ENCODE measurements at places on chromosomes 1 and 21. TPM values are rescaled to one million over a fixed set of nuclear protein-coding genes. Genes with fewer than 3 reads are reported as not detected.

The PLA2G2A gene
- total RNA-seq: 200 TPM

DNA sequence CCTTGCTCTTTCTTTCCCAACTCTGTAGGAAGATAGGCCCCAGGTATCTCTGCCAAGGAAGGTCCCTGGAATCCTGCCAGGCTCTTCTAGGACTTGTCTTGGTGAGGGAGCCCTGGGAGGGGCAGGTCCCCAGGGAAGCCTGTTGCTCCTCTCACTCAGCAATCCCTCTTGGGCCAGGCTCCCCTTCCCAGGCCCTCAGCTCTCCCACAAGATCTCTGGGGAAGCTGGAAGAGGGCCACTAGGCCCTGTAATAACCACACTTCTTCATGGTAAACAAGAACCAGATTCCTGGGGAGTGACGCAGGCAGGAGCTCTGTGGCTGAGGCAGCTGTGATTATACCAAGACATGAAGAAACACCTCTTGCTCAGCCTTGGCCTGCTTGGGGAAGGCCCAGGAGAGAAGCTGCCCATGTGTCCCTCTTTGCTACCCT lies 9.9 kb upstream of the MAPKAPK2 start:
- DNase-seq: peak; percentile 43
- H3K4me3 ChIP-seq: no peak overlapping the region
- H3K36me3 ChIP-seq: no peaks in the 10 kb centered on the region
- peaks cover 40% of the 10 kb centered on the region for H3K4me1 ChIP-seq
- peak overlapping the region; percentile 72 for H3K27ac ChIP-seq
- no peaks in the 10 kb centered on the region for H3K27me3 ChIP-seq

DNA sequence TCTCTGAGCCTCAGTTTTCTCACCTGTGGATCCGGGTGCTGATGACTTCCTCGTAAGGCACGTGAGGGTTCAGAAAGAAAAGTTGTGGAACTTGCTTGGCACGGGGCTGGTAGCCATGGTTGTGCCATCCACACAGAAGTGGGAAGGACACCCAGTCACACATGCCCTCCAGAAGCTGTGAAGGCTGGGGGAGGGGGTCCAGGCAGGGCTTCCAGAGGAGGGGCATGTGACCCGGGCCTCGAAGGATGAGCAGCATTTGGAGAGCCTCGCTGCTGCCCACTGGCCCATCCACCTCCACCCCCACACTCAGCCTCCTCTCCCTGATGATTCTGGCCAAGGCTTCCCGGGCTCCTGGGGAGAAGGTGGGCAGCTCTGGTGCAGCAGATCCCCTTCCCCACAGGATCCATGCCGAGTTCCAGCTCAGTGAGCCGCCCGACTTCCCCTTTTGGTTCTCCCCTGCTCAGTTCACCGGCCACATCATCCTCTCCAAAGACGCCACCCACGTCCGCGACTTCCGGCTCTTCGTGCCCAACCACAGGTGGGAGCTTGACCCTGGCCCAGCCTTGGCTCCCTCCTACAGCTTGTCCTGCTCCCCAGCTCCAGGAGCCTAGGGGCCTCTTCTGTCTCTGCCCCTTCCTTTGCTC lies 9.4 kb downstream of the SELENON start:
- no peaks in the 10 kb centered on the region for H3K27me3 ChIP-seq
- H3K36me3 ChIP-seq: peaks cover 46% of the 10 kb centered on the region
- peaks cover 33% of the 10 kb centered on the region for H3K4me1 ChIP-seq
- H3K27ac ChIP-seq: no peak overlapping the region
- DNase-seq: no peak

GRCh38 chr1:77468949-77469710 lies 187.3 kb downstream of the AK5 start:
- peak overlapping the region; percentile 35 for H3K27ac ChIP-seq
- H3K36me3 ChIP-seq: no peaks in the 10 kb centered on the region
- H3K4me1 ChIP-seq: peaks cover 16% of the 10 kb centered on the region

DNA sequence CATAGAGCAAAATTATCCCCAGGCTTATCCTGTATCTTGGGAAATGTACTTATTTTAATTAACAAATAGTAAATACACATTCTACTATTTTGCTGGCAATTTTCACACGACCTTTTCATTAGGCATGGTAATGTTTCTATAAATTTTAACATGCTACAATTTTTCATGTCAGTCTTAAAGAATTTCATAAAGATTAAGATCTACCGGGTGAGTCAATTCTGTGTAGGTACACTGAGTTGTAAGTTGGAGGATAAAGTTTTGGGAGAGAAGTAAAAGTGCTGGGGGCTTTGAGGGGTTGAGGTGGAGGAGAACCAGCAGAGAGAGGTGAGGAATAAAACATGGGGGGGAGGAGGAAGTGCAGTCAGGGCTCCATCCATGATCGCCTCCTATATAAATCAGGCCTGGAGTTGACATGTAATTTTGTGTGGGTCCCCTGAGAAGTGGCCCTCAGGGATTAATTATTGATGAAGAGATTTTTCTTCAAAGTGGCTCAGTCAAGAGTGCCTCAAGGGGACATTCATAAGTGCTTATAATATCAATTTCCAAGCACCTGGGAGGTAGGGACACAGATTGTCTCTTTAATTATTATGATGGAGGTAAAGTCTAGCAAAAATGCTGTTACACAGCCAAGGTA lies 7.2 kb downstream of the DPYD start:
- peaks cover 10% of the 10 kb centered on the region for H3K4me1 ChIP-seq
- no peak overlapping the region for H3K4me3 ChIP-seq
- no peaks in the 10 kb centered on the region for H3K27me3 ChIP-seq
- H3K27ac ChIP-seq: no peak overlapping the region

DNA sequence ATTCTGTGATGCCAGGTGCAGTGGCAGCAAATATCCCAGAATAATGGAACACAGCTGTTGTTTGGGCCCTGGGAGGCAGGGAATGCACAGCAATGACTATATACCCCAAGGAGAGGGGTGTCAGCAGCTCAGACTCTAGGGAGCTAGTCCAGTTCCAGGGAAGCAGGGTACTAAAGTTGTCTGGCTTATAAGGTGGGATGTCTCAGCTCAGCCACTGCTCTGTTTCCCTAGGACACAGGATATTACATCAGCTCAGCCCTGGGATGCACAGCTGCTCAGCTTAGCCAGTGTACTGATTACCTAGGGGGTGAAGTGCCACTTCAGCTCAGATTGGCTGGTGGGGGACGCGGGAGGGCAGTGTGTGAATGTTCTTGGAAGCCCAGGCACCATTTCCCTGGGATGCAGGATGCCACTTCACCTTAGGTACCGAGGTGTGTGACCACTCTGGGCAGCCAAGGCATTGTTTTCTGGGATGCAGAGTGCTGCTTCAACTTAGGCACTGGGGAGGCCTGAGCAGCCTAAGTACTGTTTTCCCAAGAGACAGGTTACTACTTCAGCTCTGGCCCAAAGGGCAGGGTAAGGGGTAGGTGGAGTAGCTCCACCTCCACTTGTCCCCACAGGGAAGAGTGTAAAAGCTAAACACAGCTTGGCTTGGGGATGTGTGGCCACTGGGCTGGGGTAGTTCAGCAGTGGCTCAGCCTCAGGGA lies 59.4 kb downstream of the DIPK1A start:
- DNase-seq: no peak
- no peaks in the 10 kb centered on the region for H3K27me3 ChIP-seq
- H3K4me1 ChIP-seq: no peaks in the 10 kb centered on the region

DNA sequence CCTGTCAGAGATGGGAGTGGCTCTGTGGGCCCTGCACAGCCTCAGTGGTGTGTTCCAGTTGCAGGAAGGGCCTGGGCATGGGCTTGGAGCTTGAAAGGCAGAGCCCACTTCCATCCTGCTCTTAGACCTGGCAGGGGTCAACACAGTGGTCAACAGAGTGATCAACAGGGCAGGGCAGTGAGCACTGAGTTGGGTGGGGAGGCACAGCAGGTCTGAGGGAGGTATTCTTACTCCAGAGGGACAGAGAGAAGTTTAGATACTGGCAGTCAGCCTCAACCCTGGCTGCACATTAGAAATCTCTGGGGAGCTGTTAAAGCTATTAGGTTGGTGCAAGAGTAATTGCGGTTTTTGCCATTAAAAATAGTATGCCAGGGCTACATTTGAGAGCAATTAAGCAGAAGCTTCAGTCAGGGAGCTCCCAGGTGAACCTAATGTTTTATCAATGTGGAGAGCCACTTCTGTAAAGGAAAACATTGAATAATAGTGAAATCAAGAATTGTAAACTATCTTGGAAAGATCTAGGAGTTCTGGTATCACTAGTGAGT lies 37.7 kb downstream of the SH3BGR start:
- H3K4me3 ChIP-seq: no peak overlapping the region
- no peak for DNase-seq
- no peak overlapping the region for H3K27ac ChIP-seq
- no peaks in the 10 kb centered on the region for H3K27me3 ChIP-seq
- no peaks in the 10 kb centered on the region for H3K36me3 ChIP-seq

The TEX38 gene
- total RNA-seq: not detected

GRCh38 chr1:182032251-182032650 lies 29.3 kb downstream of the ZNF648 start:
- no peak for DNase-seq
- H3K27me3 ChIP-seq: no peaks in the 10 kb centered on the region
- no peak overlapping the region for H3K27ac ChIP-seq
- H3K4me3 ChIP-seq: no peak overlapping the region
- H3K36me3 ChIP-seq: no peaks in the 10 kb centered on the region

DNA sequence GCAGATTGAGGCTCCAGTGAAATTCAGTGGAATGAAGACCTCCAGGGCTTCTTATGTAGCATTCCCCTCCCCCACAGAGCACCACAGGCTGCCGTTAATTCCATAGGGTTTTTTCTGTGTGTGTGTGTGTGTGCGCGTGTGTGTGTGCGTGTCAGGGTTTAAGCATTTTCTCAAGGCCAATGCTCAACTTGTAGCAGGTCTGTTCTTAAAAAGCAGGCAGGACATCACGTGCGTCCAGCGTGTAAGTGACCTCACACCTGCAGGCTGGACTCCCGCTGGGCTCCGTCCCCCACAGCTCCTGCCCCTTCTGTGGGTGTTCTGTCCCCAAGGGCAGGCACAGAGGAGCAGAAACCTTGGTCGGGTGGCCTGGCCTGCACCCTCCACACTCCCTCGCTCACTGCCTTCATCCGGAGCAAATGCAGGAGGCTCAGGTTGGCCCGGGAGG lies 5.3 kb downstream of the PRDM16 start:
- no peaks in the 10 kb centered on the region for H3K27me3 ChIP-seq
- no peak for DNase-seq
- H3K4me3 ChIP-seq: peak overlapping the region; percentile 88

- no peaks in the 10 kb centered on the region for H3K4me1 ChIP-seq
- no peaks in the 10 kb centered on the region for H3K27me3 ChIP-seq
- no peak overlapping the region for H3K4me3 ChIP-seq
These were observed 501.2 kb upstream of the ADGRL4 start for GRCh38 chr1:79507770-79508169.

DNA sequence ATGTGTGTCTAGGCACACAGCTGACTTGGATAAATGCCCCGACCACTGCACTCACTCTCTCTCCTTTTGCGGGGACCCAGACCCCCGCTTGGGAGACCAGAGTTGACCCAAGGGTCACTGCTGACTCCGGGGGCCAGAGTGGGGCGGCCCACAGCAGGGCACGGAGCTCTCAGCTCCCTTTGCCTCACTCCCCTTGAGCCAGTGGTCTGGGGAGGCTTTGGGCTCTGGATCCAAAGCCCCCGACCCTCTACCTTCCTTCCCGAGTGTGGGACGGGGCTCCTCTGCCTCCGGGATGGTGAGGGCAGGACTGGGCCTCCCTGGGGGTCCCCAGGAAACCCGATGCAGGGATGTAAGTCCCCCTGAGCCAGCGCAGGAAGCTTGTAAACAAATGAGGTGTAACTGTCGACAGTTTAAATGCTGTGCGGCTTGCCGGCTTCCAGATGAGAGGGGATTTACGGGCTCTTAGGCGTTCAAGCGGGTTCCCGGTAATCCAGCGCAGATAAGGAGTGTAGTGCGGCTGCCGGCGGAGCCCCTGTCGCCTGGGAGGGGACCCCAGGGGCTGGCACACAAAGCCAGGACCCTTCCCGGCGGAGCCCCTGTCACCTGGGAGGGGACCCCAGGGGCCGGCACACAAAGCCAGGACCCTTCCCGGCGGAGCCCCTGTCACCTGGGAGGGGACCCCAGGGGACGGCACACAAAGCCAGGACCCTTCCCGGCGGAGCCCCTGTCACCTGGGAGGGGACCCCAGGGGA lies 7.4 kb downstream of the ACTRT2 start:
- no peak overlapping the region for H3K27ac ChIP-seq
- no peaks in the 10 kb centered on the region for H3K27me3 ChIP-seq
- no peak for DNase-seq

GRCh38 chr1:100950781-100951180 lies 54.9 kb downstream of the SLC30A7 start:
- no peaks in the 10 kb centered on the region for H3K36me3 ChIP-seq
- H3K4me3 ChIP-seq: no peak overlapping the region
- H3K4me1 ChIP-seq: peaks cover 12% of the 10 kb centered on the region
- no peaks in the 10 kb centered on the region for H3K27me3 ChIP-seq
- peak overlapping the region; percentile 34 for H3K27ac ChIP-seq

DNA sequence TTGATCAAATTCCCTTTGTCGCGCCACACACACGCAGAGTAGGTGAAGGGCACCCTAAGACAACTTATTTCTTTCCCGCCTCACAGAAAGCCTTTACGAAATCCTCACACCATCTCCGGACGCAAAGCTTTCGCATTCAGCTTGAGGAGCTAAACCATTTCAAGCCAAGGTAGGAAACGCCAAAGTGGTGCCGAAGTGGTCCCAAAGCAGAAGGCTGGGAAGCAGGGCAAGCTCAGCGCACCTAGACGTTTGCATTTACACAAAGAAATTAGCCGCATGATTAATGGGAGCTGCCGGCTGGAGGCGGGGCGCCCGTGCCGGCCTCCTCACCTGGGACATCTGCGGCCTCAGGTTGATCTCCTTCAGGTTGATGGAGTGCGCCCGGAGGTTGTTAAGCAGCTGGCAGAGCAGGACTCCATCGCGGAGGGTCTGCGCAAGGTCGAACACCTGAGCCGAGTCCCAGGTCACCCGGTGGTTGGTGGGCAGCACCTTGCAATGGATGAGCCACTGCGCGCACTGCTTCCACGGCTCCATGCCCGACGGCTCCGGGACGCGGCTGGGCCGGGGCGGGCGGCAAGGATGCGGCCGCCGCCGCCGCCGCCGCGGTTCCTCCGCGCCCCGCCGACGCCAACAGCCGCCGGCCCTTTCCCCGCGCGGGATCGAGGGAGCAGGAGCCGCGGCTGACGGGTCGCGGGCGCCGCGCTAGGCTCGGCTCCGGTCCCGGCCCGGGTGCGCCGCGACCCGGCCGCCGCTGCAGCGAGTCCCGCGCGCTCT lies 457 bp downstream of the VAV3 start:
- peak overlapping the region; percentile 66 for H3K4me3 ChIP-seq
- no peaks in the 10 kb centered on the region for H3K27me3 ChIP-seq
- DNase-seq: no peak
- H3K27ac ChIP-seq: no peak overlapping the region
- H3K4me1 ChIP-seq: no peaks in the 10 kb centered on the region

DNA sequence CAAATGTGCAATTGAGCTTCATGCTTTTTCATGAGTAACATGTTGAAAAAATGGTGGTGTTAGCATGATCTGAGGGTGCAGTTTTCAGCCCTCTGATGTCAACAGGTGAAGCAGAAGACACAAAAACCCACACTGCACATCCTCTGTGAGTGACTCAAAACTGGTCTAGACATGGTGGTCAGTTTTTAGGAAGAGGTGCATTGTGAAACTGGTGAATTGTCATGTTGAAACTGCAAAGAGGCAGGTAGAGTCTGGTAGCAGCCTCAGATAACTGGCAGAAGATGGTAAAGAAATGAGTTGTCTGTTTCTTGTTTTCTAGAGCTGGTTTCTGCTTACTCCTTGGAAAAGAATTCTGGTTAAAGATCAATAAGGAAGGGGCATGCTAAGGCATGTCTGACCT lies 97.3 kb upstream of the HMCN1 start:
- H3K4me1 ChIP-seq: no peaks in the 10 kb centered on the region
- no peak overlapping the region for H3K4me3 ChIP-seq
- no peak for DNase-seq
- H3K27me3 ChIP-seq: no peaks in the 10 kb centered on the region
- H3K27ac ChIP-seq: no peak overlapping the region
- no peaks in the 10 kb centered on the region for H3K36me3 ChIP-seq
